ENCODE measurements at places on chromosomes 5 and 9. TPM values are rescaled to one million over a fixed set of nuclear protein-coding genes. Genes with fewer than 3 reads are reported as not detected.

Gene LCN12
- 2.1 TPM for total RNA-seq

GRCh38 chr5:42057254-42057690 is 132.2 kb downstream of the FBXO4 start:
- peak; percentile 68 for DNase-seq

Gene ANKRD31
- total RNA-seq = 0.29 TPM

Gene MOCS2
- 20.7 TPM for total RNA-seq

- DNase-seq = no peak
Measured at GRCh38 chr9:4301296-4301695, 1.4 kb upstream of the GLIS3 start.

DNA sequence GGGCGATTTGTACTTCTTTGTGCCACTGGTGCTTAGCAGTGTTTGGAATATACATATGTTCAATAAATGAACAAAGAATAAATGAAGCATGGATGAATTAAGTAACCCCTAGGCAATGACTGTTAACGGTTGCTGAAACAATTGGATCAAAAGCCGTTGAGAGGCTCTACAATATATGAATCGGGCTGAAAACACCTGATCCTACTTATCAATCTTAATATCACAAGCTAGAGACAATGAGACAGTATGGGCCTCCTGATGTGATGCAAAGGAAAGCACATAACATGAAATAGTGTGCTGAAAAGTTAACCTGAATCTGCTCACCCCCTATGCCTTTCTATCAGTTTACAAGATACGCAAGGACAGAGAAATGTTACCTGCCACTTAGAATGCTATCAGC is 410.3 kb upstream of the RGMB start:
- no peak for DNase-seq

Measured in activated CD4-positive, alpha-beta memory T cell treated with anti-CD3 and anti-CD28 coated beads for 36 hours (primary cell).